Endothelial cell of umbilical vein (primary cell): ENCODE measurements at places on chromosomes 7 and 10. TPM values are rescaled to one million over a fixed set of nuclear protein-coding genes. Genes with fewer than 3 reads are reported as not detected.

- DNase-seq = peak; percentile 75
These were observed 112.2 kb upstream of the HGF start for GRCh38 chr7:81882086-81882485.

GRCh38 chr7:139317939-139318505, 23.1 kb upstream of the FMC1 start:
- no peak for DNase-seq

- DNase-seq = no peak
These were observed 244.7 kb upstream of the RHOBTB1 start for GRCh38 chr10:61188691-61189090.

DNA sequence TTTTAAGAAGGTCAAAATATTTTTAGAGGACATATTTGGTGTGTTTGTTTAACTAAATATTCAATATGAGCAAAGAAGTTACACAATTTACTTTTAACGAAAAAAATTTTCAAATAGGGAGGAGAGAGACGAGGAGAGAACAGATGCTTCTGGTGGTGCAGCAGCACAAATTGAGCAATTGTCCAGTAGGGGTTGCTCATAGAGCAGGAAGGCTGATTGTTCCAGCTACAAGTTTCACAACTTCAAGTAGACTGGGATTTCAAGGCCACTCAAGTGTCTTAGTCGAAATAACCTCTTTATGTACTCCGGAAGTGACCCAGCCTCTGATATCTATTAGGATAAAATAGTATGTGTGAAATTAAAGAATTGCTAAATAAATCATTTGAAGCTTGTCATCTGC, 197.9 kb downstream of the HDAC9 start:
- peak; percentile 64 for DNase-seq

DNA sequence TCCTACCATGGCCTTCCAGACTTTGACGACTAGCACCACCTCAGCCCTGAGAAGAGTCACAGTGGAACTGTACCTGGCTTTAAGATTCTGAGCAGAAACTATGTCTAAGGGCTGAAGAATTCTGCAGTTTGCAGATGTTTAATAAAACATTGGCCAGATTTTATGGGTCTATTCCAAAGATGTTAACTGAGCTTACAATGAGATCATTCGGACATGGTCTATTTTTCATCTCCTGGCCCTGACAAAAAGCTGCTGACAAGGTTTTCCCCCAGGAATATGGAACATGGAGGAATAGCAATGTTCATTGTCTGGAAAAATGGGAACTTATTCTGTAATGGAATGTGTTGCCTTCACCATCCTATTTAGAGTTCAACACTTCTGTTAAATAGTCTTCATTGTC, 66.4 kb downstream of the PTF1A start:
- no peak for DNase-seq

GRCh38 chr10:86599729-86600128, 54.6 kb upstream of the OPN4 start:
- DNase-seq = no peak

PRTFDC1 gene
- total RNA-seq = 24.2 and 27.0 TPM in 2 replicates

ADO gene
- 14.1 and 14.5 TPM in 2 replicates for total RNA-seq

YAE1 gene
- 20.6 and 20.7 TPM in 2 replicates for total RNA-seq
